ENCODE measurements at places on chromosomes 2 and 18. TPM values are rescaled to one million over a fixed set of nuclear protein-coding genes. Genes with fewer than 3 reads are reported as not detected.

Gene ZNF24
- total RNA-seq, result 33.6 TPM

Gene IL1F10
- 23.2 TPM for total RNA-seq

Gene FOXI3
- not detected for total RNA-seq

Gene TMEM185B
- 27.0 TPM for total RNA-seq

Gene KYNU
- total RNA-seq, result 0.29 TPM

Gene HJURP
- total RNA-seq, result 1.7 TPM

Gene ACTR3
- total RNA-seq, result 114 TPM

Gene SLC4A5
- total RNA-seq, result 4.1 TPM

Gene DCDC2C
- 1.0 TPM for total RNA-seq

Gene MAP4K4
- total RNA-seq, result 29.6 TPM

Gene PTPRN
- not detected for total RNA-seq

Gene SLC35F6
- 85.9 TPM for total RNA-seq

Gene NMUR1
- 0.15 TPM for total RNA-seq

Gene LYG2
- 16.0 TPM for total RNA-seq

Gene IL36G
- total RNA-seq, result 13.4 TPM

Gene PRKAG3
- not detected for total RNA-seq

Gene PMAIP1
- 18.5 TPM for total RNA-seq

Gene ARHGEF4
- 128 TPM for total RNA-seq

Gene DSC1
- total RNA-seq, result 640 TPM

Gene KRCC1
- total RNA-seq, result 20.0 TPM

Gene STARD6
- total RNA-seq, result not detected

Gene COL4A3
- 0.80 TPM for total RNA-seq

Gene SH2D6
- total RNA-seq, result not detected

Gene TACR1
- 3.9 TPM for total RNA-seq

Gene FN1
- total RNA-seq, result 49.1 TPM

Gene RESP18
- not detected for total RNA-seq

Gene ST8SIA5
- not detected for total RNA-seq

Gene GALNT1
- 61.9 TPM for total RNA-seq

Gene SEPTIN10
- 100 TPM for total RNA-seq

Gene VSNL1
- total RNA-seq, result 12.3 TPM

Gene ABCG8
- total RNA-seq, result not detected

Gene SNRNP27
- 60.1 TPM for total RNA-seq

Gene MEP1B
- total RNA-seq, result not detected

Gene DRC1
- total RNA-seq, result not detected

Gene OSGEPL1
- total RNA-seq, result 3.1 TPM

Gene ALPI
- total RNA-seq, result not detected

Gene DNER
- 8.9 TPM for total RNA-seq

Gene RAMP1
- total RNA-seq, result 16.1 TPM

Gene RGPD3
- 2.1 TPM for total RNA-seq

Gene CYP1B1
- total RNA-seq, result 19.6 TPM

Gene SP5
- 0.89 TPM for total RNA-seq

Gene ATG4B
- 90.4 TPM for total RNA-seq

Gene DUSP2
- total RNA-seq, result 58.1 TPM
